ENCODE measurements at places on chromosomes 13 and 19. TPM values are rescaled to one million over a fixed set of nuclear protein-coding genes. Genes with fewer than 3 reads are reported as not detected.

SLC25A23 gene
- 31.8 TPM for total RNA-seq

SIAH3 gene
- not detected for total RNA-seq

CEACAM1 gene
- 1.8 TPM for total RNA-seq

IRGC gene
- total RNA-seq, result not detected

LRCH1 gene
- total RNA-seq, result 21.2 TPM

PSPN gene
- total RNA-seq, result 0.94 TPM

DNA sequence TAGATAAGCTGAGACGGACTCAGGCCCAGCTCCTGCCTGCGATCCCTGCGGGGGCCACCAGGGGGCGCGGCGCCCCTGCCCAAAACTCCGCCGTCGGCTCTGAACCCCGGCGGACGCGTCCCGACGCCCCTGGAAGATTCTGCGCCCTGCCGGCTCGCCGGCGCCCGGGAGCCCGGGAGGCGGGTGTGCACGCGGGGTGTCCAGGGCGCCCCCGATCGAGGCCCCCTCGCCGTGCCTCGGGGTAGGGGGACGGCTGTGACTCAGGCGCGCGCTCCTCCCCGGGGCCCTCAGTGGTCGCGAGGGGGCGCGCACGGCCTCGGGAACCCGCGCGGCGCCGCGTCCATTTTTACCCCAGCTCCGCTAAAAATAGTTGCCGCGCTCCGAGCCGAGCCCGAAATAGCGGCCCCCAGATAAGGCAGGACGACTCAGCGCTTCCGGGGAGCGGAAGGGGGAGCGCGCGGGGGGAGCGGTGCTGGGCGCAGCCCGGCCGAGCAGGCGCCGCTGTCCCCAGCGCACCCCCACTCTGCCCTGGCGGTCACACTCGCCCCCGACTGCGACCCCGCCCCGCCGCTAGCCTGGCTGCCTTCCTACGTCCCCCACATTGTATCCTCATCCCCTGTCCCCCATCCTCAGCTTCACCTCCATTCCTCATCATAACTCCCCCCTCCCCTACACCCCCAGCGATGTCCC is 16.0 kb upstream of the ERCC1 start:
- DNase-seq, result peak; percentile 63

DNA sequence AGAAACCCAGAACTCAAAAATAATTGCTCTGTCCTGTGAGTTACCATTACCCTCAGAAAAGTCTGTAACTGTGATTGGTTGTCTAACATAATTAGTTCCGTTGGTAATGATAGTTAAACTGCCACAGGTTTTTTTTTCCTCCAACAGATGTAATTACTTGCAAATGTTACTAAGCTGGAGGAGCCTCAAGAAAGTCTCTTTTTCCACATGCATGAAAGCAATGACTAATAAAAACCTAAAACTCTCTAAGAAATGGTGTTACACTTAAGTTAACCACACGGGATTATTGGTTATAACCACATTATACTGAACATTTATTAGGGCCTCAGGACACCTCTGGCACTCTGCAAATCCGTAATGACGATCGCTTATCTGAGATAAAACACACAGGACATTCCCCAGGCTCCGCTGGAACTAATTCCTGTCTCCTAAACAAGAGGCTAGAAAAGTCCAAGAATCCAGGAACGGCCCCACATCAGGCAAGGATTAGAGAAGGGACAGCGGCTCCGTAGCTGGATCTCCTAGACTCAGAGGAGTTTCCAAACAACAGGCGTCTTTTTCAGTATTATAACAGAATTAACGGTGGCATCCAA is 753 bp downstream of the ZNF235 start:
- DNase-seq, result no peak

DNA sequence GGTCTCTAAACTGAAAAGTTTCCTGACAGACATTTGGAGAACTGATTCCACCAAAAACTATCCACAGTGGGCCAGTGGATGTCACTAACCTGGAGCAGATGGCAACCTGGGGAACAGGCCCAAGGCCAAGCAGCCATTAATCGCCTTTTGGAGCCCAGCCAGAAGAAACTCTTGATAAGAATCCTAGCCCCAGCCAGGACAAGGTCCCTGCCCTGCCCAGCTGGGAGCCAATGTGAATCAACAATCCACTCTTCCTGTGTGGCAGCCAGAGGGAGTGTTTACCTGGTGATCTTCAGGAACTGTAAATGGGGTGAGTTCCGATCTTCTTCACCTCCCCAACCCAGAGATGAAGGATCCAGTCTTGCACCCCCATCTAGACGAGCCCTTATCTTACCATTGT is 14.5 kb upstream of the IGSF23 start:
- DNase-seq, result no peak

GRCh38 chr13:77508959-77509620 is 26.4 kb upstream of the SCEL start:
- no peak for DNase-seq

- DNase-seq, result peak; percentile 76
Observed at GRCh38 chr19:18590273-18591272, 2.0 kb downstream of the REX1BD start.

DNA sequence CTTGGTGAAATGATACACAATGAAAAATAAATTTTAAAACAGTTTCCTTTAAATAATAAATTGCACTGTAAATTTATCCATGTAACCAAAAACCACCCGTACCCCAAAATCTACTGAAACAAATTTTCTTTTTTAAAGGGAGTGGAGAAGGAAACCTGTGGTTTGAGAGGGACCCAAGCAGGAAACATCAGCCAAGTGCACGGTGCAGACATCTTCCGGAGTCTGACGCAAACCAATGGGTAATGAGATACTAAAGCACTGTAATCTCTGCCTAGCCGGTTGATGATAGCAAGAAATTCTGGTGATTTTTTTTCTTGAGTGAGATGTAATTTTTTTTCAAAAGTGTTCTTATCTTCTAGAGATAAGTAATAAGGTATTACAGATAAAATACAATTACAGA is 115.4 kb downstream of the ABCC4 start:
- no peak for DNase-seq

- peak; percentile 17 for DNase-seq
Observed at GRCh38 chr13:93959796-93960533, 519.5 kb downstream of the DCT start.

- no peak for DNase-seq
Observed at GRCh38 chr13:98451676-98452470, 125.0 kb downstream of the STK24 start.

GRCh38 chr13:22271903-22272302 is 601.0 kb downstream of the FGF9 start:
- no peak for DNase-seq

DNA sequence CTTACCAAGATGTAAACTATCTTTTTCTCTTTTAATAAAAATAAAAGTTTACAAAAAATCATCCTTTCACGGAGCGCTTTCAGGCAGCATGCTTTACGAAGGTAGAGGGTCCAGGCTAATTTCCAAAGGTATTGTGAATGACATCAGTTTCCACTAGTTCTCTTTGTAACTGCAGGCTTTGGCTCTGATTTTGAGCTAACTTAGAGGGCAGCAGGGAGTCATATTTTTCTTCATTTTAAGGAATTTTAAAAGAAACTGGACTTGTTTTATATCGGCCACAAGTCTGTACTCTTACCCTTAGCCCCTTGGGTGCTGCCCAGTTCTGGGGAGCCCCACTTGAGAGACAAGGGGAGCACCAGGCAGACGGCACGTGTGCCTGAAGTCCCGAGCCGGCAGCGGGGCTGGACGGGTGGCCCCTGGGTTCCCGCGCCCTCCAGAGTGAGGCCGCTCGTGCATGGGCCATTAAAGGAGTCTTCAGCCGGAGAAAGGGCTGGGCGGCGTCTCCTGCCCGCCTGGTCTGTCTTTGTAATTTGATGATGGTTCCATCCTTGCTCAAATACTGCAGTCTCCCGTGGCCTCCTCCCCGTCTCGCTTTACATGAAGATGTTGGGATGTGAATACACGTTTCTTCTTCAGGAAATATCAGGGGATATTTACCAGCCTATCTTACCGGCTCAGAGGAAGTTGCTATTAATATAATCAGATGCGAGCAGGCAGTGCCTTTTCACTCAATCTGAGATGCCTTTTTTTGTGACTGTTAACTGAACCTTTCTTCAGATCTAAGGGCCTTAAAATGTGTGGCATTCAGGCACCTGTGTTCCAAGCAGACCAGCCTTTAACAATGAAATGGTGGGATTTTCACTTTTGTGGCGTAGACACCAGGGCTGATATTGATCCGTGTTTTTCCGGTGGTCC is 67.4 kb downstream of the GGACT start:
- DNase-seq, result no peak

DNA sequence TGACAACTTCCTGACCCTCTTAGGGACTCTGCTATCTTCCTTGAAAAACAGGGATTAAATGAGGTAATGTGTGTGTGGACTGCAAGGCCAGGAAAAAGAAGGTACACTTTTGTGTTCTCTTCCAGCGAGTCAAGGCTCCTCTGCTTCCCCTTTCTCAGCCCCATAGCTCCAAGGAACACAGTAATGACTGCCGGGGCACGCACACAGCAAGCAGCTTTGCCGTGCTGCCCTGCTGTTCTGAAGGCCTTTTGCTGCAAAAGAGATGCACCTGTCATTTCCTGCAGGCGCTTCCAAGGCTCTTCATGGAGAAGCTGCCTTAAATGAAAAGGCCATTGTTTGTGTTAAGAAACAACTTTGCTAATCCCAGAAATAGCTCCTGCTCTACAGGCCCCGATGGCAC is 84.6 kb downstream of the CYSLTR2 start:
- no peak for DNase-seq

DNA sequence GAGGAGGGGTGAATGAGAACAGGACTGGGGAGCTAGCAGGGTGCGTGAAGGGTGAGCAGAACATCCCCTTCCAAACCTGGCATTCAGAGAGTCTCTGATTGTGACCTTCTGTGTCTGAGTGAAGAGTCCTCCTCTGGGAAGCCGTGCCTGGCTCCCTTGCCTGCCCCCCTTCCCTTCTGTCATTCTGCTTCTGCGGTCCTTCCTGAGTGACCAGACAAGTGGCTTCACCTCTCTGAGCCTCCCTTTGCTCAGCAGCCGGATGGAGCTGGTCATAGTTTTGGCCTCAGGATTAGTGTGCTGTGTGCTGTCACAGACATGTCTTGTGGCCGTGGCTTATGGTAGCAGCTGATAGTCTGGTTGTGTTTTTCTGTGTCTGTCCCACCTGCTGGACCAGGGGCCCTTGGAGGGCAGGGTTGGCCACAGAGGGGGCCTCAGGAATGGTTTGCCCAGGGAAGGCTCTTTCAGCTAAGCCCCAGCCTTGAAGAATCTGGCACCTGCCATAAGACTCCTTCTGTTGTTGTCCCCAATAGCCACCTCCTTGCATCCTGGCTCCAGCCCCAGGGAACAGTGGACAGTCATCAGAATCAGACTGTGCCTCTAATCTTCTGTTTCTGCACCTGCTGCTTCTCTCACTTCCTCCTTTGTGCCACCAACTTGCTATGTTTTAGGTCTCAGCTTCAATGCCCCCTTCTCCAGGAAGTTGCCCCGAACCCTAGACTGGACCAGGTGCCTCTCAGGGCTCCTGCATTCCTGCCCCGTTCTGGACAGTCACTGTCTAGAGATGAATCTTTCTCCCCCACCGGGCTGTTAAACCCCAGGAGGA is 5.9 kb downstream of the CLPTM1 start:
- no peak for DNase-seq

DNA sequence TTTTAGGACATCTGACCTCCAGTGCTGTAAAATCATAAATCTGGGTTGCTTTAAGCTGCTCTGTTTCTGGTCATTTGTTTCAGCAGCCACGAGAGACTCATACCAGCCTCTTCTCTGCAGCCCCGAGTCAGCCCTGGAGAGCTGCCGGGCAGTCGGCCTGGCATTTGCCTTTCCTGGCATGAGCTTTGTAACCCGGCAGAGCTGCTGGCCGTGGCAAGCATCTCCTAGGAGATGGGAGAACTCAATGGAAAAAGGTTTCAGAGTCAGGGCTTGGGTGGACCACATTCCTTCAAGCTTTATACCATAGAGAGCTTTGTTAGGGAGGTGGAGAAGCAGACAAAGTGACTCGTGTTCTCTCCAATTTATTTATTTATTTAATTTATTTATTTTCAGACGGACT is 21.6 kb upstream of the CCL25 start:
- DNase-seq, result no peak

- DNase-seq, result no peak
Observed at GRCh38 chr19:14056741-14057356, 5.0 kb downstream of the PALM3 start.

GRCh38 chr19:16327911-16328823 is 3.5 kb downstream of the KLF2 start:
- no peak for DNase-seq

Measured in mammary epithelial cell (primary cell).